ENCODE measurements at places on chromosomes 6 and 20. TPM values are rescaled to one million over a fixed set of nuclear protein-coding genes. Genes with fewer than 3 reads are reported as not detected.

DZANK1 gene
- 0.28 TPM for total RNA-seq

HIVEP1 gene
- 27.2 TPM for total RNA-seq

GRCh38 chr20:48923149-48923718 is 1.7 kb downstream of the ARFGEF2 start:
- DNase-seq: no peak
- peaks cover 36% of the 10 kb centered on the region for H3K4me1 ChIP-seq
- peak overlapping the region; percentile 84 for H3K4me3 ChIP-seq
- peak overlapping the region; percentile 87 for H3K27ac ChIP-seq
- no peaks in the 10 kb centered on the region for H3K27me3 ChIP-seq

DNA sequence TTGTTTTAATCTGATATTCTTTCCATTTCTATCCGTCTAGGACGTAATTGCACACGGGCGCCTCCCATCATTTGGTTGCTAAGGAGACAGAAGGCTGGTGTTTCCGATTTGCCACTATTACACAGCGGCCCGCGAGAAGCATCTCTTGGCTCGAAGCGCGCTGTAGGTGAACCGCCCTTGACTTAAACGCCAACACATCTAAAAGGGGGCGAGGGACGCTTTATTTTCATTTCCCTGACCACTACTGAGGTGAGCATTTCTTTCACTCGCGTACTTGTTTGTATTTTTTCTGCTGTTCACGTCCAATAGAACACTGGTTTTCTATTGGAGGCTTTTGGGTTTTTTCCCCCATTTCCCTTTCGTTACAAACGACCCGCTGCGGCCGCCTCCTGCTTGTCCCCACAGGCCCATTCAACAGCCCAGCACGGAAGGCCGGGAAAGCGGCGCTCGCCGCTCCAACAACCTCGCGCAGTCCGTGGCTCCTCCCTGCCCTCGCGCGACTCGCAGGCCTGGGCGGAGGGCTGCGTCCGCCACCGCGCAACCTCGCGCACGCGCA is 505 bp upstream of the WRNIP1 start:
- H3K27me3 ChIP-seq: no peaks in the 10 kb centered on the region
- peaks cover 27% of the 10 kb centered on the region for H3K4me1 ChIP-seq
- H3K27ac ChIP-seq: peak overlapping the region; percentile 63
- H3K4me3 ChIP-seq: peak overlapping the region; percentile 69

DNA sequence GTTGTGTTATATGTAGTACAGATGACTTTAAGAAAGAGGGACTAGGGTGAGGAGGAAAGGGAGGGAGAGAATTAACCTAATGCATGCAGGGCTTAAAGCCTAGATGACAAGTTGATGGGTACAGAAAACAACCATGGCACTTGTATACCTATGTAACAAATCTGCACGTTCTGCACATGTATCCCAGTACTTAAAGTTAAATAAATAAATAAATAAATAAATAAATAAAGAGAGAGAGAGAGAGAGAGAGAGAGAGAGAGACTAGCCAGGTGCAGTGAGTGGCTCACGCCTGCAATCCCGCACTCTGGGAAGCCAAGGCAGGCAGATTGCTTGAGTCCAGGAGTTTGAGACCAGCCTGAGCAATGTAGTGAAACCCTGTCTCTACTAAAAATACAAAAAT is 11.5 kb upstream of the CARMIL1 start:
- no peak overlapping the region for H3K27ac ChIP-seq
- H3K4me3 ChIP-seq: no peak overlapping the region
- H3K27me3 ChIP-seq: no peaks in the 10 kb centered on the region
- DNase-seq: no peak
- H3K4me1 ChIP-seq: no peaks in the 10 kb centered on the region
- no peaks in the 10 kb centered on the region for H3K36me3 ChIP-seq

Data from liver (tissue), 10 donors.